ENCODE measurements at places on chromosomes 7 and 10.

DNA sequence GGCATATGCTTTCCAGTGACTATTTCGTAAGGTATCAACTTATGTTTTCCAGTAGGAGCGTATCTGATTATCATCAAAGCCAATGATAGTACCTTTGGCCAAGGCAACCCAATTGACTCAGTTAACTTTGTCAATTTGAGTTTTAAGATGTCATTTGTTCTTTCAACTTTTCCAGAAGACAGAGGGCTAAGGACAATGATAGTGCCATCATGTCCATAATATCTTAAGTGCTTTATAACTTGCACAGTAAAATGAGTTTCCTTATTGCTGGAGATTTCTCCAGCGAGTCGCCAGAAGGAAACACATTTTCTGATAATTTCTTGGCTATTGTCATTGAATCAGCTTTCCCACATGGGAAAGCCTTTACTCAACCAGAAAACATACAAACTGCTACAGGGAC lies 35.0 kb downstream of the ANTXRL start:
- no peaks in the 10 kb centered on the region for H3K4me1 ChIP-seq

DNA sequence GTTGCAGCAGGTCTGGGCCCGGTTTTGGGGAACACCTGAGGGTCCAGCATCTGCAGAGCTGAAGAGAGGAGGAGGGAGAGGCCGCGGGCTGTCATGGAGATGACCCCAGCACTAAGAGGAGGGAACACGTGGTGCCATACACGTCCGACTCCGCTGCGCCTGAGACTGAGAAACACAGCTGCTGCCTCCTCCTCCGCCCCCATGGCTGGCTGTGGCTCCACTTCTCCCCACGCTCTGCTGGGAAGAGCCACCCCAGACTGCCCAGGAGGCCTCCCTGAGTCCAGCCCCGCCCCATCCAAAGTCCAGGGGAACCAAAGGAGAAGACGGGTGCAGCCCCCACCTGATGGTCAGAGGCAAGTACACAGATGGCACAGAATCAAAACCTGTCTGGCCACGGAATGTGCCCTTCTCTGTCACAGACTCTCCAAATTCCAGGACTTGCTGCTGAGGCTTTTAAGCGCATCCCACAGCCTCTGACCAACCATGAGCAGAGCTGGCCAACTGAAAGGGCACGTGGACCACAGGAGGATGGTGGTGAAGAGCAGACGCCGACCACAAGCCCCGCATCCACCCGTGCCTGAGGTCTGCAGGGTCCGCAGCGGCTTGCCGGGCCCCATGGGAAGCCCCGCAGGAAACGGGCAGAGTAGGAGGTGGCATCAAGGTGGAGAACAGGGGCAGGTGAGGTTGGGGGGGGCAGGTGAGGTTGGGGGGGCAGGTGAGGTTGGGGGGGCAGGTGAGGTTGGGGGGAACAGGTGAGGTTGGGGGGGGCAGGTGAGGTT lies 24.0 kb downstream of the STK32C start:
- H3K4me3 ChIP-seq, result no peak overlapping the region
- H3K27me3 ChIP-seq, result no peaks in the 10 kb centered on the region
- no peak for DNase-seq
- no peaks in the 10 kb centered on the region for H3K36me3 ChIP-seq

- H3K4me1 ChIP-seq, result peaks cover 5% of the 10 kb centered on the region
- H3K27me3 ChIP-seq, result no peaks in the 10 kb centered on the region
- peak within 1 kb of the TSS; percentile 73 for H3K4me3 ChIP-seq
- H3K36me3 ChIP-seq, result no peaks in the 10 kb centered on the region
These were observed at the start of gene DKK1 for GRCh38 chr10:52313933-52314821. Gene DKK1, plus strand, starts transcription at chr10:52314281. Its CDS starts 154 bp downstream, at chr10:52314435.

- H3K4me1 ChIP-seq, result peaks cover 31% of the 10 kb centered on the region
- no peaks in the 10 kb centered on the region for H3K27me3 ChIP-seq
- H3K4me3 ChIP-seq, result peak within 1 kb of the TSS; percentile 92
- DNase-seq, result peak; percentile 55
These were observed at the start of gene AP3M1 for GRCh38 chr10:74150204-74150989. Gene AP3M1, minus strand, starts transcription at chr10:74150828. Its CDS starts 12,449 bp downstream, at chr10:74138379.

- H3K4me1 ChIP-seq, result no peaks in the 10 kb centered on the region
- H3K36me3 ChIP-seq, result no peaks in the 10 kb centered on the region
- no peaks in the 10 kb centered on the region for H3K27me3 ChIP-seq
- H3K4me3 ChIP-seq, result no peak overlapping the region
These were observed 370.8 kb downstream of the AUTS2 start for GRCh38 chr7:69968969-69969556.

DNA sequence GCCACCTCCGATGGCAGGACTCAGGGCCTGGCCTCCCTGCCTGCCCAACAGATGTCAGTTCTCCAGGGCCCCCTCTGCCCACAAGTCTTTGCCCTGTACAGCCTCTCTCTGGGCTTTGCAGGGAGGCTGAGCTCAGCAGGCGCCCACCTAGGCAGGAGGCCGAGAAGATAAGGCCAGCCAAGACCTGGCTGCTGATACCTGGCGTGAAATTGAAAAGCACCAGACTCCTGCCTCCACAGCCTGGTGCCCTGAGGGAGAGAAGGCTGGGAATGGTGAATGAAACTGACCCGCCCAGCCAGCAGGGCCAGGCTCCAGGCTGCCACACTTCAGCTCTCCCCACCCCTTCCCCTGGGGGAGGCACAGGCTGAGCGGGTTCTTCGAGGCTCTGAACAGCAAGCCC lies 145.8 kb downstream of the CDH23 start:
- no peak for DNase-seq
- H3K36me3 ChIP-seq, result no peaks in the 10 kb centered on the region
- no peaks in the 10 kb centered on the region for H3K27me3 ChIP-seq
- no peak overlapping the region for H3K27ac ChIP-seq
- no peak overlapping the region for H3K4me3 ChIP-seq
- H3K4me1 ChIP-seq, result no peaks in the 10 kb centered on the region

DNA sequence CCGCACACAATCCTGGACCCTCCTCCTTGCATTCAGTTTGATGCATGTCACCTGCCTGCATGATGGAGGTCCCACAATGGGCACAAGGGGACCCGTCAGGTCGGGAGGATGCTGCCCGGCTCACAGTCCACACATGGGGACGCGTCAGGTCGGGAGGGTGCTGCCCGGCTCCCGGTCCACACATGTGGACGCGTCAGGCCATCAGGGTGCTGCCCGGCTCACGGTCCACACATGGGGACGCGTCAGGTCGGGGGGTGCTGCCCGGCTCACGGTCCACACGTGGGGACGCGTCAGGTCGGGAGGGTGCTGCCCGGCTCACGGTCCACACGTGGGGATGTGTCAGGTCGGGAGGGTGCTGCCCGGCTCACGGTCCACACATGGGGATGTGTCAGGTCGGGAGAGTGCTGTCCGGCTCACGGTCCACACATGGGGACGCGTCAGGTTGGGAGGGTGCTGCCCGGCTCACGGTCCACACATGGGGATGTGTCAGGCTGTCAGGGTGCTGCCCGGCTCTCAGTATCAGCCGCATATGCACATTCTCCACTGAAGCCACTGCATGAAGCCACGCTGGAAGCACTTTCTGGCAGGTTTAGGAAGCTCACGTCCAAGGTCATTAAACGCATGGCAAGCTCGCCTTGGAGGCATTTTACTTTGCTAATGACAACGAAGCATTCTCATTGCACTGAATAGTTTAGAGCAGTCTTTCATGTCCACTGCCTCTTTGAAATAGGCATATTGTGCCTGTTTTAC lies 50.3 kb downstream of the DIP2C start:
- no peaks in the 10 kb centered on the region for H3K27me3 ChIP-seq
- H3K4me1 ChIP-seq, result peaks cover 3% of the 10 kb centered on the region
- DNase-seq, result no peak
- H3K36me3 ChIP-seq, result no peaks in the 10 kb centered on the region
- no peak overlapping the region for H3K4me3 ChIP-seq
- H3K27ac ChIP-seq, result no peak overlapping the region

DNA sequence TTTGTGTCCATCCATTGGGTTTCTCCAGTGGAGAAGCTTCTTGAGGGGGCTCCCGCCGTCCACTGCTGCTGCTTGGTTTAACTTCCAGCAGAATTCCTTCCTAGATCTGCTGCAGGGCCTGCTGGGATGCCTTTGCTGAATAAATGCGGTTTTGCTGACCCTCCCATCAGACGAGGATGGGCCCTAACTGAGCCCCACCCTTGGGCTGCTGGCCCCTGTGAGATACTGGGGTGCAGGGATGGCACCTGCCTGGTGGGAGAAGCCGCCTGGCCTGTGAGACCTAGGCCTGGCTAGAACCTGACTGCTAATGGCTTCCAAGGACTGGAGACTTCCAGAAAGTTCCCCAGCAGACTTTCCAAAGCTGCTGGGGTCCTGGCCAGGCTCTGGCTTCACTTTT lies 43.8 kb downstream of the ZNF467 start:
- no peaks in the 10 kb centered on the region for H3K4me1 ChIP-seq
- no peak overlapping the region for H3K4me3 ChIP-seq
- H3K36me3 ChIP-seq, result peaks cover 55% of the 10 kb centered on the region
- H3K27ac ChIP-seq, result no peak overlapping the region

GRCh38 chr10:100829097-100829870 lies 83.5 kb upstream of the SLF2 start:
- H3K27me3 ChIP-seq, result peaks cover 32% of the 10 kb centered on the region
- H3K4me3 ChIP-seq, result peak overlapping the region; percentile 72
- H3K27ac ChIP-seq, result no peak overlapping the region

DNA sequence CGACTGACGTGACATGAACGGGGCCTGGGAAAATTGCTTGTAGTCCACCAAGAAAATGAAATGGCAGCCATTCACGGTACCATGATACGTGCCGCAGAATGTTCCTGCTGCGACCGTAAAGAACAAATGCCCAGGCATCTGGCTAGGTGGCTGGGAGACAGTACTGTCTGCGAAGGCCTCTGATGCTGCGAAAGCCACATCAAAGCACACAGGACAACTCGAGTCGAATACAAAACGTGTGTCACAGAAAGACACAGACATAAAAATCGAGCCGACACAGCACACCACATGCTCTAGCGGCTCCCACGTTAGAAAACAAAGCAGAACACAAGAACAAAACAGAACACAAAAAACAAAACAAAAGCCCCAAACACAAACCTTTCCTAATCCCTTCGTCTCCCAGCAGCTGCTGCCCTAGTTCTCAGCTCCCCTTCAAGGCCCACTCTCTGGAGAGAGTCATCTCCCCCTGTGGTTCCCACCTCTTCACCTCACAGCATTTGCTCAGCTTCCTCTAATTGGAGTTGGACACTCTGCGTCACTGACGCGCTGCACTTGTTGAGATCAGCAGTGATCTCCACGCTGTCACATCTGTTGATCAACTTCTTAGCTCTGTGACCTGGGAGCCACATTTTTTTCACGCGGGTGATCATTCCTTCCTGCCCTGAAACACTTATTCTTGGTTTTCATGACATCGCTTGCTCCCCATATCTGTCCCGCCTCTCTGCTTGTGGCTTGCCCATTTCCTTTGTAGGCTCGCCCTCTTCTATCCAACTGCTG lies 112.2 kb downstream of the CLEC2L start:
- H3K4me3 ChIP-seq, result no peak overlapping the region
- no peak for DNase-seq
- H3K27ac ChIP-seq, result no peak overlapping the region
- peaks cover 10% of the 10 kb centered on the region for H3K36me3 ChIP-seq

- DNase-seq, result no peak
- H3K36me3 ChIP-seq, result no peaks in the 10 kb centered on the region
- no peak overlapping the region for H3K27ac ChIP-seq
- H3K27me3 ChIP-seq, result no peaks in the 10 kb centered on the region
These were observed 17.9 kb downstream of the EPC1 start for GRCh38 chr10:32329061-32329460.

DNA sequence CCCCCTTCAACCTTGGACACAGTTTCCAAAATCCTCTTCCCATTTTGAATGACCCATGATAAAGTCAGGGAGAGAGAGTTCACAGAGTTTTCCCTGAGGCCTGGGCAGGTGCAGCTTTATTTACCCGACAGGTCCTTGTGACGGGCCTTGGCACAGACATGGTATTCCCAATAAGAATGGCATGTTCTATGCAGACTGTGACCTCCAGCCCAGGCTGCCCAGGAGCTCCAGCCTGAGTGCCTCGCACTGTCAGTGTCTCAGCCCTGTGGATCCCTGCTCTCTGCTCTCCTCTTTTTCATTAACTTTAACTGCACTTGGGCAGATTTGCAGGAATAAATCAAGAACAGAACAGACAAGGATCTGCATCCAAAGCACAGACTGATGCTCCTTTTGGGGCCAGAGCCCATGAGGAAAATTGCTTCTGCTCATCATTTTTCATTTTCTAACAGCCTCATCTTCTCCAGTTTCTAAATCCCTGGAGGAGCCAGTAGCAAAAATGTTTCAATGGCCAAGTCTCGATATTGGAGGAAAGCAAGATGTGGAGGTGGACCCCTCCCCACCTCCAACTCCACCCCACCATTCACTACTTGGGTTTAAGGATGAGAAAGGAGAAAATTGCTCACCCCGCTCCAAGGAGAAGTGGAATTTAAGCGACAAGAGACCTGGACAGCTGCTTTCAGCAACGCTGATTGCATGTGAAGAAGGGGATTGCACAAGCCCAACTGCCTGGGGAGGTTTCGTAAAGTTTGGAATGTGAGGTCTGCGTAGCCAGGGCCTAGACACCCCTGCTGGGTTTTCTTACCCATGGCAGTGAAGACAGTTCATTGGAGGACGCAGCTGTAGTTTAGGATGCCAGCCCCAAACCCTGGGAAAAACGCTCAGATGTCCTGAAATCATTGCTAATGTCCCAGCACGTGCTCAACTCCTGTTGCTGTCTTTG lies 225.9 kb downstream of the WDR11 start:
- H3K36me3 ChIP-seq, result no peaks in the 10 kb centered on the region
- no peak for DNase-seq

- no peak overlapping the region for H3K4me3 ChIP-seq
- H3K27ac ChIP-seq, result no peak overlapping the region
- peaks cover 11% of the 10 kb centered on the region for H3K4me1 ChIP-seq
- no peaks in the 10 kb centered on the region for H3K36me3 ChIP-seq
- no peaks in the 10 kb centered on the region for H3K27me3 ChIP-seq
These were observed 56.3 kb downstream of the LHPP start for GRCh38 chr10:124517931-124518330.

DNA sequence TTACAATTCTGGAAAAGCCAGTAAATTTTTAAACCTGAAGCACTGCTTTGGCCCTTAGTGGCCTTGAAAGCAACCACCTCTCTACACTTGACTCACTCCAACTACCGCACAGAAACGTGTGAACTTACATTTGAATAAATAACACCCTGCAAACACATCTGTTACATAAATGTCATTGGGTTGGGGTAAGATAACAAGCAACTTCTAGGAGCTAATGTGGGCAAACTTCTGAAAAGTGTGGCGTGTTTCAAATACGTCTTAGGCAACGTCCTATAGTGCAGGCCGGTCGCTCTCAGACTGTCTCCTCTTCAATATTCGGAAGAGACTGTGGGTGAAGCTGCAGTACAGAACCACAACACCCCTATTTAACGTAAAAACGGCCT lies 474 bp downstream of the ORC5 start:
- DNase-seq, result no peak
- H3K27me3 ChIP-seq, result no peaks in the 10 kb centered on the region
- H3K4me3 ChIP-seq, result peak overlapping the region; percentile 72

- H3K36me3 ChIP-seq, result no peaks in the 10 kb centered on the region
- H3K4me1 ChIP-seq, result no peaks in the 10 kb centered on the region
- no peak for DNase-seq
- H3K4me3 ChIP-seq, result no peak overlapping the region
These were observed 215.5 kb downstream of the ZNF33B start for GRCh38 chr10:42422911-42423310.

GRCh38 chr10:54091237-54091636 lies 709.8 kb downstream of the PCDH15 start:
- H3K36me3 ChIP-seq, result no peaks in the 10 kb centered on the region
- H3K4me3 ChIP-seq, result no peak overlapping the region
- DNase-seq, result no peak
